ENCODE measurements at places on chromosomes 3 and 15.

DNA sequence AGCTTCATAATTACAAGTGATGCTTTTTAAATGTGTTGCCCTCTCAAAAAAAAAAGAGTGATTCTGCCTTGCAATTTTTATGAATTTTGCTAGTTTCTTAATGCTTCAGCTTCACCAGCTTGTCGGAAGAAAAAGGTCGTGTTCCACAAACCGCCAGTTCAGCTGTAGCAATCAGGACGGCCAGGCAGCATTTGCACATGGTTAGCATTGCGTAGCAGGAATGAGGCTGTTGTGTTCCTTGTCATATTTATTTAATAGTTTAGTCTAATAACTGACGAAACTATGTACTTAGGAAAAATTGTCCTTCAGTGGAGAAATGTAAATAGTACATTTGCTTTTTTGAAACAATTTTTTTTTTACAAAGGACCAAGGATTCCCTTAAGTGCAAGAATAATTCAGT is 64.9 kb upstream of the SELENOK start:
- no peak for DNase-seq

- DNase-seq, result no peak
These were observed 454.0 kb upstream of the ARHGEF26 start for GRCh38 chr3:153666991-153667740.

DNA sequence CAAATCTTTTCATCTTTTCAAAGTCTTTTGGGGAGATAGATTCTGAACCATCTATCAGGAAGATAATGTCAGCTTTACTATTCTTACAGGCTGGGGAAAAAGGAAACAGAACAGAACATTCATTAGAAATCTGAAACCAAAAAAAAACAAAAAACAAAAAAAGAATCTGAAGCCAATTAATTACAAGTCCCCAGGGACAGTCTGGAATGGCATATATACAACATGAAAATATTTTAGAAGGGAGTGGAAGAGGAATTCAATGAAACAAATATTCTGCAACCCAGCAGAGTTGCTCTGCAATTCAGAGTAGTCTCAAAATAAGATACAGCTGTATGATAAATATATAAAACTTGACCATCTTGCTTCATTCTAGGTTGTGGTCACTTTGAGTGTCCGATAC is 41.7 kb upstream of the CAPN7 start:
- DNase-seq, result no peak

DNA sequence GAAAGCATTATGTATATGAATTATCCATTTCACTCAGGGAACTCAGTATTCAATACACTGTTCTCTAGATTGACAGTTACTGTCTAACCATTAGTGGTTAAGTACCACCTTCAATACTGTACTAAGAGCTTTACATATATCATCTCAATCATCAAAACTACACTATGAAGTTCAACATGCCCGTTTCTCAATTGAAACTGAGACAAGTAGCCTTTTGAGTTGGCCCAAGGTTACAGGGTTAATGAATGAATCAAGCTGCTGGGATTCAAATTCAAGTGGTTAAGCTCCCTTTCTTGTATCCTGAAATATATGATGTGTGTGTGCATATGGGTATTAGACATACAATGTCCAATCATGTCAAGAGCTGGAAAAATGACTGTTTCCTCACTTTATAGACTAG is 5.8 kb downstream of the TASOR start:
- DNase-seq, result no peak

GRCh38 chr15:52006702-52007340 is 12.2 kb upstream of the MAPK6 start:
- DNase-seq, result no peak

DNA sequence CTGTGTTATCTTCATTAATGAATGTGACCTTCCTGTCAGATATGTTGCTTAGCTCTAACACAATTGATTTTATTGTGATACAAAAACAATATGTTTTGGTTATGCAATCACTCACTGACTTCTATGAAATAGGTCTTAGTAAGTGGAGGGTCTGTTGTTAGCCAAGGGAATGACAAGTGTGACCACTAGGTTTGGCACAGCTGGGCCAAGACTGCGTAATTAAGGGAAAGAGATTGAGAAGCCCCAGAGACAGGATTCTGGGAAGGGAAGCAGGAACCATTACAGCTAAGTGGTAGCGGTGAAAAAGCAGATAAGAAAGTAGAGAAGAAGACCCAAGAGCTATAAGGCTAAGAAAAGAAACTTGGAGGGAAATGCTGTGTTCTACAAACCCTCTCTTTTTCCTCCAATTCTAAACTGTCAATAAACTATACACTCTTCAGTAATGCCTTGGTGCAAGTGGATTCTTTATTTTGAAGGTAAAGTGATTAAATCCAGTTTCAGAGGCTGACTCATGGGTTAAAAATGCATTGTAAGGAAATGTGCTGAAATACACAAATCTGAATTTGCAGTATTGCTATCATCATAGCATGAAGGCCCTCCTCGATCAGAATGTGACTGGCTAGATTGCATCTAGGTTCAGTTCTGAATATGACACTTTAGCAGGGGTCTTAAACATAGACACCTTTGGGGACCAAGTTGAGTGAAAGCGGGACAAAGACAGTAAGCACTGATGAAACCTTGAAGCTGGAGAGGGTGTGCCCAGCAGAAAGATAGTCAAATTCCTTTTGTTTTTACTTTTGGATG is 26.1 kb downstream of the KCNMB2 start:
- DNase-seq, result no peak

- no peak for DNase-seq
These were observed 48.1 kb downstream of the HCN4 start for GRCh38 chr15:73320619-73321180.

GRCh38 chr3:101143012-101143411 is 149.8 kb upstream of the ABI3BP start:
- no peak for DNase-seq

DNA sequence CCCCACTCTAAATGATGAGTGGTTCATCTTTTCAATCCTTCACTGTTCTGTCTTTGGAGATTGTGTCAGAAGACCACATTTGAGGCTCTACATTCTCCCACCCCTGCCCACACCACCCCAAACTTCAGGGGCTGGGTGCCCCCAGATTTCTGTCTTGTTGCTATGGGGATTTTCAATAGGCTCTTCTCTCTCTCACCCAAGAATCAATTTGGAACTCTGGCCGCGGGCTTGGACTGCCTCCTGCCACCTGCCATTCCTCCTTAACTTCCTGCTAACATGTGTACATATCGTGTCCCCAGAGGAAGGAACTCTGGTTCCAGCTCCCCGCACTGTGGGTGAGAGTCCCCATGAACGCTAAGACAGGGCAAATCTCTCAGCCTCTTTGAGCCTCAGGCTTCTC is 67.4 kb upstream of the LARS2 start:
- no peak for DNase-seq

DNA sequence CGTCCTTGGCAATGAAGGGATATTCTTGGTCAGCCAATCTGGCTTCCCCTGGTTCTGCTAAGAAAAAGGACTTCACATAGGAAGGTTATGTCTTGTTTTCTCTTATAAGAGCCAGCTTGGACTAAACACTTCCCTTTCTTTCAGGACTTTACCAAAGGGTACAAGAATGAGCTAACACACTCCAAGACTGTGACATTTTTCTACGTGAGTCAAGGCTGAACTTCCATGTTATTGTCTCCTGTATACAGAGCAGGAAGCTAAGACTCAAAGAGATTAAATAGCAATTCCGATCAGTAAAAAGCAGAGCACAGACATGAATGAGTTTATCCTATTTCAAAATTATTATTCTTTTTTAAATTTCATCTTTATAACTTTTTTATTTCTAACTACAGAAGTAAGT is 63.3 kb upstream of the STT3B start:
- no peak for DNase-seq

DNA sequence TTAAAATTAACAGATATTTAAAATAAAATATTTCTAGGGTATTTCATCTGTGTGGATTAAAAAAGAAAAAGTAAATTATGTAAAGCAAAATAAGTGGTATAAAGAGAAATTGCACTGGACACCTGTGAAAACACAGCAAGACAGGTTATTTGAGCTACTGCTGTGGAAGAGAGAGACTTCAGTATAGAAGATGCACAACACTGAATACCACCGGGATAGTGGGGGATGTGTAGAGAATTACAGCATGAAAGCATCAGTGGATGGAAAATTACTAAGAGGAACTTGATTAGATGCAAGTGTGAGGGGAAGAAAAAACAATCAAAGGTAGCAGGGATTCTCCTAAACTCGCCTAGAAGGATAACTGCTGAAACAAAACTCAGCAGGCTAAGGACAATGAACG is 1242.5 kb upstream of the GBE1 start:
- no peak for DNase-seq

GRCh38 chr3:195307711-195308110 is 36.8 kb upstream of the XXYLT1 start:
- no peak for DNase-seq

DNA sequence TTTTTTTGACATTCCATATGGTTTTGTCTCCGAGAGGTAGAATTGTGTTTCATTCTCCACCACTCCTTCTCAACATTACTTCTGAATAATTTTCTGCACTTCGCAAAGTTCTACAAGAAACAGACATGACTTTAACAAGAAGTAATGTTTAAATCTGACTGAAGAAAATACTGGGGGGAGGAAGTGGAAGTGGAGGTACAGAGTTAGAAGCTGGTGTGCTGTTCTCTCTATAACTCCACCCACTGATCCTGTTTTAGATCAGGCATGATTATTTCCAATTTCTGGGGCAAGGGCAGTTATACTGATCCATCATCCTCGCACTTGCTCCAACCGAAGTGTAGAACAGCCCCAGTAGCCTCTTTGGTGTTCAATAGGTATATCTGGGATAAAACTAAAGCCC is 9.2 kb upstream of the MCCC1 start:
- DNase-seq, result no peak

DNA sequence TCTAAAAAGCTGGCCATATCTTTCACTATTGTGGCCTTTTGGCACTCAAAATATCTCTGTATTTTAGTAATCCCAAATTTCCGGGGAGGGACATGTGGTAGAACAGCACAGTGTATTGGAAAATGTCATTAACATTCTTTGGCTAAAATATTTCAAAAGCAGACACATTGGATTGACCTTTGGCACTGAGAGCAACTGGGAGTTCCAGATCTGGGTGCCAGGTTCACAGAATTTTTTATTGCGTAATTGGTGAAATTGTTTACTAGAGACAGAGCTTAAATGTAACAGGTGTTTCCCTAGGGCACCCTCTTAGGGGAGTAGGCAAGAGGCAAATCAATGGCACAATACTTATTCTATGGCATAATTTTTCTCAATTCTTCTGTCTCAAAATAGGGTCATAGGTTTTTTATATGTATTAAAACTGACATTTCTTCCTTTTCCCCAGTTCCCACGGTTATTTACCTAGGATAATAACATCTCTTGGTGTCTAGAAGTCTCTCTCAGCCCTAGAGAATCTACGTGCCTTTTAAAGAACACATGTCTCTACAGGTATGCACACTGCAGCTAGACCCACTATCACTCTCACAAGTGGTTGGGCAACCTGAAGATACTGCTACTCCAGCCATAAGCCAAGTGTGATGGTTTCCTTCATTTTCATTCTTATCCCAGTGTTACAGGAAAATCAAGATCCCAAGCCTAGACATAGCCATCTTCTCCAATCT is 10.6 kb downstream of the RBMS3 start:
- no peak for DNase-seq

GRCh38 chr3:87354398-87354797 is 78.0 kb upstream of the POU1F1 start:
- no peak for DNase-seq

- no peak for DNase-seq
These were observed 454.0 kb upstream of the RBMS3 start for GRCh38 chr3:28826840-28827239.

GRCh38 chr15:68774521-68775235 is 46.0 kb downstream of the ANP32A start:
- no peak for DNase-seq

GRCh38 chr3:32181365-32181764 is 57.1 kb upstream of the CMTM8 start:
- no peak for DNase-seq

DNA sequence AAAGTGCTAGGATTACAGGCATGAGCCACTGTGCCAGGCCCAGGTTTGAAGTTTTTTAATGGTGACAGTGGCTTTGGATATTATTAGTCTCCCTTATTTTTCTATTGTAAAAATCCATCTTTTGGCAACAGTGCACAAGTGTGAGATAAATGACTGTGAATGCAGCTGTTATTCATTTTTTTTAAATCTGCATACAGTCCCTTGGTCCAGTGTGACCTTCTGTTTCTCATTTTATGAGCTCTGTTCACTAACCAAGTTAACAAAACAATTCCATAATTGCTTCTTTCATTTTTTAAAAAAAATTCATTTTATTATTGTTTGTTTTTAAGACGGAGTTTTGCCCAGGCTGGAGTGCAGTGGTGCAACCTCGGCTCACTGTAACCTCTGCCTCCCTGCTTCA is 381.8 kb downstream of the NAALADL2 start:
- DNase-seq, result no peak

- no peak for DNase-seq
These were observed 89.3 kb downstream of the SLCO3A1 start for GRCh38 chr15:91942720-91943394.

GRCh38 chr3:194395778-194396538 is 3.1 kb downstream of the GP5 start:
- DNase-seq, result no peak

DNA sequence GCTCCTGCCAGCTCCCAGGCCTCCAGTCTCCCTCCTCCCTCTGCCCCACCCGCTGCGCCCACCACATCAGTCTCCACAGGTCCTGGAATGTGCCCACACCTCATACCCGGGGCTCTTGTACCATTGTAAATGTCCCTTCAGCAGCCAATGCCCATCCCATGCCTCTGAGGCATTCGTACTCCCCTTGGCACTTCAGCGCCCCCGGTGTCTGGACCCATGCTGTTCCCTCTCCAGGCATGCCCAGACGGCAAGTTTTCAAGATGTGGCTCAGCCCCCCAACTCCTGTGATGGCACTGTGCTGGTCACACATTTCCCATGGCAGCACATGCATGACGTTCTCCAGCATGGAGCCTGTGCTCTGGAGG is 13.3 kb downstream of the PLXND1 start:
- DNase-seq, result no peak

- no peak for DNase-seq
These were observed 961.4 kb downstream of the VGLL3 start for GRCh38 chr3:86029590-86029989.

DNA sequence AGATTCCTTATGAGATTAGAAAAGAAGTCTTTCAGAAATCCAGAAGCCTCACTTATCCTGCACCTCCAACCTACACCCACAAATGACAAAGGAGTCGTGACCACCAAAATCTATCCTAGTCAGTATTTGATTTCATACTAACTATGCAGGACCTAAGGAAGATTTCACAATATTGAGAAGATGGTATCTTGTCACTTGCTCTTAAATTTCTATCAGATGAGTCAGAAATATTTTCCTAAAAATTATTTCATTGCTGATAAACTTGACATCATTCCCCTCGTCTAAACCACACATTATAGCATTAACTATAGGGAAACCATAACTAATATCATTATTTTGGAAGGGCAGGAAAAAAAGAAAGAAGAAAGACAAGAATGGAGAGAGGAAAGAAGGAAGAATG is 138.0 kb upstream of the THBS1 start:
- no peak for DNase-seq

DNA sequence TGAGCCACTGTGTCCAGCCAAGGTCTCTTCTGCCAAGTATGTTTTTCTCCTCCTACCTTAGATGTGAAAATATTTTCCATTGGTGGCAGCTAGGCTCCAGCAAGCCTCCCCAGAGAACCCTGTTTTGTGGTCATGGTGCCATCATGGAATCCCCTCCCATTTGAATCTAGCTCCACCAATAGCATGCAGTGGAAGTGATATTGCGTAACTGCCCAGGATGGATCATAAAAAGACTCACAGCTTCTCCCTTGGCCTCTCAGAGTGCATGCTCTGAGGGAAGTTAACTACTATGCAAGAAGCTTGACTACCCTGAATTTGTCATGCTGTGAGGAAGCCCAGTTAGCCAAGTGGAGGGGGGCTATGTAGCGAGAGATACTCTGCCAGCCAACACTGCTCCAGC is 27.5 kb downstream of the CRYGS start:
- DNase-seq, result no peak

Measured in stimulated activated CD4-positive, alpha-beta T cell treated with anti-CD3 and anti-CD28 coated beads, Interleukin-12 subunit alpha, Interleukin-12 subunit beta, amount 100 ng/mL, for 48 hours (primary cell).